Vagina (tissue), 2 donors: ENCODE measurements at places on chromosomes 2 and 18.
A peak's percentile ranks its signal among the peaks of the same experiment; 100 is the strongest.

DNA sequence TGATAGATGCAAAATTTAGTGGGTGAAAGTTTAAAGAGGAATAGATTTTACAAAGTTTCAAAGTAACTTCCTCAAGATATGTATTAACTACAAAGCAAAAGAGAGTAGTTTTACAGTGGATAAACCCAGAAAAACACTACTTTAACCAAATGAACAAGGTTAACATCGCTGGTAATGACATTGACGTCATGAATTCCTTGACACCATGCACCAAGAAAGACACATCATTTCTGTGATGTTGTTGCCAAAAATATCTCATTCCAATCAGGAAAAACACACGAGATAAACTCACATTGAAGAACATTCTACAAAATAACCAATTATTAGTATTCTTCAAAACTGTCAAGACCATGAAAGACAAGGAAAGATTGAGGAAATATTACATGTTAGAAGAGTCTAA is 605.6 kb upstream of the SETBP1 start:
- H3K4me3 ChIP-seq = no peak overlapping the region
- H3K27me3 ChIP-seq = no peaks in the 10 kb centered on the region
- no peaks in the 10 kb centered on the region for H3K36me3 ChIP-seq
- DNase-seq = no peak

DNA sequence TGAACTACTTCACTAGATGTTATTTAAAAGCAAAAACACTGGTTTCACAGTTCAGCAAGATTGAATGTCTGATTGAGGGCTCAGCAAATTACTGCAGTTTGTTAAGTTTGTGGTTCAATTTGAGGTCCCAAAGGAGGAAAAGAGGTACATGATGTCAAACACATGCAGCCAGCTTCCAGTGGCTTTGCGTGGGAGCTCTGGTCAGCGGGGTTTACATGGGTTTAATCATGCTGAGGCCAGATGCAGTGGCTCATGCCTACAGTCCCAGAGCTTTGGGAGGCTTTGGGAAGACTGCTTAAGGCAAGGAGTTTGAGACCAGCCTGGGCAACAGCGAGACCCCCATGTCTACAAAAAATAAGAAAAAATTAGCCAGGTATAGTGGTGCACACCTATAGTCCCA is 111.5 kb downstream of the MAPK4 start:
- H3K36me3 ChIP-seq = no peaks in the 10 kb centered on the region
- no peak overlapping the region for H3K27ac ChIP-seq
- H3K4me3 ChIP-seq = no peak overlapping the region
- H3K27me3 ChIP-seq = no peaks in the 10 kb centered on the region
- H3K4me1 ChIP-seq = no peaks in the 10 kb centered on the region

GRCh38 chr2:35160871-35161270 is 1194.7 kb upstream of the CRIM1 start:
- DNase-seq = no peak
- H3K4me1 ChIP-seq = no peaks in the 10 kb centered on the region
- H3K27ac ChIP-seq = no peak overlapping the region
- no peaks in the 10 kb centered on the region for H3K36me3 ChIP-seq
- H3K27me3 ChIP-seq = no peaks in the 10 kb centered on the region
- no peak overlapping the region for H3K4me3 ChIP-seq

GRCh38 chr18:74562775-74563174 is 28.5 kb downstream of the CNDP1 start:
- H3K27me3 ChIP-seq = no peaks in the 10 kb centered on the region
- no peaks in the 10 kb centered on the region for H3K36me3 ChIP-seq
- H3K4me3 ChIP-seq = no peak overlapping the region
- DNase-seq = no peak
- no peaks in the 10 kb centered on the region for H3K4me1 ChIP-seq

GRCh38 chr18:55248495-55248894 is 289.2 kb upstream of the CCDC68 start:
- H3K36me3 ChIP-seq = no peaks in the 10 kb centered on the region
- H3K27ac ChIP-seq = no peak overlapping the region
- no peak overlapping the region for H3K4me3 ChIP-seq
- H3K4me1 ChIP-seq = peaks cover 53% of the 10 kb centered on the region
- H3K27me3 ChIP-seq = no peaks in the 10 kb centered on the region

DNA sequence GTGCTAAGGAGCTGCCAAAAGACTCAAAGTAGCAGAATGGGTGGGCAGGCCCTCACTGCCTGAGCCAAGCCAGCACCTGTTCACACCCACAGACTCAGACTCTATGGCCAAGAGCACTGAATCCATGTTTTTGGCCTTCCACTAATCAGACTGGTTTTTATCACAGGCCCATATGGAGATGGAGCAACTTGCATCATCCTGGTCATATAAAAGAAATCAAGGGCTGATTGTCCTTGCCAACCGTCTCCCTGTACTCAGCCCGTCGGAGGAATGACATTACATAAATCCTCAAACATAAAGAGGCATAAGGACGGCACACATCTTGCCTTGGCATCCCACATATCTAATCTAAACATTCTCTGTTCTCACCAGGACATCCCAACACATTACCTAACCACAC is 66.7 kb downstream of the MARCHF4 start:
- H3K27me3 ChIP-seq = no peaks in the 10 kb centered on the region
- no peak for DNase-seq
- no peaks in the 10 kb centered on the region for H3K36me3 ChIP-seq

DNA sequence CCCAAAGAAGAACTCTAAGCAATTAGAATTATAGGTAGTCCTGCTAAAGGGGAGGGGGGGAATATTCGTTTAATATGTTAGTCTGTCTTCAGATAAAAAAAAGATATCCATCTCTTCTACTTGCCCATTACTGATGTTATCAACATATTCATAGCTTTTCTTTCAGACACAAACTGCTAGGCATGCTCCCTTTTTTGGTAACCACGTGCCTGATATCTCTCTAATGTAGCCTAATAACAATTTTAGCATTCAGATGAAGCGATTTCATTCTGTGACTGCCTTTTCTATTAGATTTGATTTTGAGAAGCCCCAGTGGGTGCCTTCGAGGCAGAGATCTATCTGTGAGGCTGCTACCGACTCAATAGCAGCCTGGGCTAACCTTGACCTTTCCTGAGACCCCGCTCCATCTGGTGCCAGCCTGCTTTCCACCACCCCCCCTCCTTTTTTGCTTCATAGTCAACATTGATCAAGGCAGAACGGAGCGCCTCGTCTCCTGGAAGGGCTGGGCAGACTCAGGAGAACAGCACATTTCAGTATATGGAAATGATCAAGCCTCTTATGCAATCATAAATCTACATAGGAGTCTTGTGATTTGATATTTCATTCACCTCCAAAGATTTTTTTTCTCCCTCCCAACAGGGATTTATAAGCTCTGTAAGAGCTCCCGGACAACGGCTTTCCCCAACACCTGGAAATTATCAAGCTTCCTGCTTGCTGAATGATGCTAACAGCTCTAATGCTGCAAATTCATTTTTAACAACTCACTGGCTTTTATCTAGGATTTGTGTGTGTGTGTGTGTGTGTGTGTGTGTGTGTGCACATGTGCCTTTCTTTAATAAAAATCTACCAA is 14.7 kb upstream of the BCL11A start:
- H3K36me3 ChIP-seq = no peaks in the 10 kb centered on the region
- no peaks in the 10 kb centered on the region for H3K27me3 ChIP-seq
- H3K27ac ChIP-seq = no peak overlapping the region
- no peak for DNase-seq
- no peak overlapping the region for H3K4me3 ChIP-seq

- no peak overlapping the region for H3K4me3 ChIP-seq
- H3K36me3 ChIP-seq = no peaks in the 10 kb centered on the region
- H3K27ac ChIP-seq = no peak overlapping the region
- H3K27me3 ChIP-seq = no peaks in the 10 kb centered on the region
Observed at GRCh38 chr2:52340171-52340570, 1308.2 kb upstream of the NRXN1 start.

GRCh38 chr2:21461754-21462240 is 338.0 kb downstream of the TDRD15 start:
- no peak overlapping the region for H3K4me3 ChIP-seq
- H3K27me3 ChIP-seq = no peaks in the 10 kb centered on the region
- no peak overlapping the region for H3K27ac ChIP-seq
- no peak for DNase-seq

DNA sequence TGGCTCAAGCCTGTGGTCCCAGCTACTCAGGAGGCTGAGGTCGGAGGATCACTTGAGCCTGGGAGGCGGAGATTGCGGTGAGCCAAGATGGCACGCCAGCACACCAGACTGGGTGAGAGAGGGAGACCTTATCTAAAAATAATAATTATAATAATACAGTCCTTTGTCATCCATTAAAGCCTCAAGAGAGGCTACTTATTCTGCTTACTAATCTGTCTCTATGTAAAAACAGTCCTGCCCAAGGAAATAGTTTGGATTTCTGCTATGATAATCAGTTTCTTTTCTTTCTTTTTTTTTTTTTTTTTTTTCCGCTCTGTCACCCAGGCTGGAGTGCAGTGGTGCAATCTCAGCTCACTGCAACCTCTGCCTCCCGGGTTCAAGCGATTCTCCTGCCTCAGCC is 228.3 kb downstream of the C1D start:
- H3K27ac ChIP-seq = no peak overlapping the region
- no peaks in the 10 kb centered on the region for H3K36me3 ChIP-seq
- H3K4me1 ChIP-seq = no peaks in the 10 kb centered on the region
- H3K27me3 ChIP-seq = no peaks in the 10 kb centered on the region
- no peak for DNase-seq

GRCh38 chr2:9333591-9334171 is 89.6 kb downstream of the ITGB1BP1 start:
- peaks cover 7% of the 10 kb centered on the region for H3K36me3 ChIP-seq
- peaks cover 16% of the 10 kb centered on the region for H3K4me1 ChIP-seq
- DNase-seq = no peak
- peak overlapping the region; percentile 41 for H3K27ac ChIP-seq
- H3K4me3 ChIP-seq = no peak overlapping the region

- peak overlapping the region; percentile 53 for H3K27ac ChIP-seq
- no peaks in the 10 kb centered on the region for H3K36me3 ChIP-seq
- DNase-seq = no peak
- H3K27me3 ChIP-seq = no peaks in the 10 kb centered on the region
Observed at GRCh38 chr2:16635791-16636699, 29.6 kb downstream of the CYRIA start.

- H3K4me3 ChIP-seq = no peak overlapping the region
- H3K4me1 ChIP-seq = no peaks in the 10 kb centered on the region
- no peak overlapping the region for H3K27ac ChIP-seq
- no peaks in the 10 kb centered on the region for H3K36me3 ChIP-seq
- DNase-seq = no peak
- no peaks in the 10 kb centered on the region for H3K27me3 ChIP-seq
Observed at GRCh38 chr2:41101281-41101680, 649.4 kb upstream of the SLC8A1 start.

DNA sequence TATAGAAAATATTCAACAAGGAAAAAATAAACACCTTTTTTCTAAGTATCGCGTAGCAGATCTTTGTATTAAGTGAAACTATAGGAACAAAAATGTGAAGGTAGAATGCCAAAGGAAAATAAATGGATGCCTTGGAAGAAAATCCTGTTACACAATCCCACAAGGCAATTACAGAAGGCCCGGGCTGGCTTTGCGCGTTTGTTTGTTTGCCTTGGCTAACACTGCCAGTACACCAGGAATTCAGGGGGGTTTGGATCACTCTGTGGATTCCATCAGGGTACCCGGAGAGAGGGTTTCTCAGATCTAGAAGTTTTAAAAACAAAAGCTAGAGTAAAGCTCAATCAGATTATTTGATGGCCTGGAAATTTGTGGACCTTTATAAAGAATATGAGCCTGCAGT is 478.3 kb downstream of the FBXO15 start:
- no peak overlapping the region for H3K27ac ChIP-seq
- no peaks in the 10 kb centered on the region for H3K4me1 ChIP-seq
- no peaks in the 10 kb centered on the region for H3K36me3 ChIP-seq
- H3K27me3 ChIP-seq = no peaks in the 10 kb centered on the region

GRCh38 chr2:23900541-23901322 is 26.2 kb downstream of the ATAD2B start:
- no peaks in the 10 kb centered on the region for H3K36me3 ChIP-seq
- peaks cover 55% of the 10 kb centered on the region for H3K4me1 ChIP-seq
- H3K4me3 ChIP-seq = no peak overlapping the region
- H3K27ac ChIP-seq = peak overlapping the region; percentile 80
- no peaks in the 10 kb centered on the region for H3K27me3 ChIP-seq

- H3K4me3 ChIP-seq = no peak overlapping the region
- H3K4me1 ChIP-seq = peaks cover 9% of the 10 kb centered on the region
- H3K36me3 ChIP-seq = no peaks in the 10 kb centered on the region
- no peaks in the 10 kb centered on the region for H3K27me3 ChIP-seq
- no peak for DNase-seq
Observed at GRCh38 chr2:111951486-111951885, 53.1 kb downstream of the MERTK start.

DNA sequence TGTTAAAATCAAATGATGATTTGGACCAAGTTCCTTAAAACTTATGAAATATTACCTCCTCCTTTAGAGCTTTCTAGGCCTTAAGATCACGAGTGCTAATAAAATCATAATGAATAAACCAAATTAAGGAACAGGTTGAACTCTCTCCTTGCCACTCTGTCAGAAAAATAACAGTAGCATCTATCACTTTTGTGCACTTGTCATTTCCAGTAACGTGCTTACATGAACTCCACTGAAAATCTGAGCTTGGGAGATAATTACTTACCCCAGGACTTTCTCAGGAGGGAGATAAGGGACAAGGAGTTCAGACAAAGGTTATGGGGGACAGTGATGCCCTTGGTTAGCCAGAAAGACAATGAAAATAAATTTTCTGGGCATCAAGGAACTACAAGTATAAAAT is 36.0 kb downstream of the EPB41L3 start:
- H3K36me3 ChIP-seq = no peaks in the 10 kb centered on the region
- no peaks in the 10 kb centered on the region for H3K4me1 ChIP-seq
- DNase-seq = no peak

DNA sequence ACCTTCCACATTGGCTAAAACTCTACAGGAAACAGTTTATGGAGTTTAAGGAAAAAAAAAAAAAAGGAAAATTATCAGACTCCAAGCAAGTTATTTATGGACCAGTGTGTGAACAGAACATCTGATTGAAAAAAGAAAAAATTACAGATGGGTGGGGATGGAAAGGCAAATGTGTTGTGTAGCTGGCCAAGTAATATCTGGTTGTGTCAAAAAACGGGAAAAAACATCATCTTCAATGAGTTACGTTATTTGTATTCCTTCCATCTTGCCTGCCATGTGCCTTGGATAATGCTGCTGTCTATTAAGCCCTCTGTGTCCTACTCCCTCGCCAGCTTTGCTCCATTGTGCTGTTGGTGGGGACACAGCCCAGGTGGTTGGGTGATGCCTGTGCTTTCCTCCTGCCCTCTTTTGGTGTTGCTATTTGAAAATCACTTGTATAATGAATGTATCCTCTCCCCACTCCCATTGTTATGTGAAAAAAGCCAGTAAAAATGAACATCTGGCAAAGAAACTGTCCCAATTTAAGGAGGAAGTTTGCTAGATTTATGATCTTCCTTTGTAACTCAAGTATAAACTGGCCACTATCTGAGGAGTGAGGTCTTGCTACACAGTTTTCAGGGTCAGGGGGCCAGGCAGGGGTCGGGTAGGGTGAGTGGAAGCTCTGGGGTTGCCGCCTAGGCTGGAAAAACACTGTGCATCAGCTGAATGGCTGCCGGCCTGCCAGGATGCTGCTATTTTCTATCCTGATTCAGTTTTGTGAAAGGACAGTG is 155.9 kb downstream of the FMNL2 start:
- H3K4me1 ChIP-seq = peaks cover 21% of the 10 kb centered on the region
- DNase-seq = no peak
- no peak overlapping the region for H3K4me3 ChIP-seq
- peak overlapping the region; percentile 36 for H3K27ac ChIP-seq
- no peaks in the 10 kb centered on the region for H3K36me3 ChIP-seq
- H3K27me3 ChIP-seq = no peaks in the 10 kb centered on the region
